ENCODE measurements at places on chromosomes 4 and X.

DNA sequence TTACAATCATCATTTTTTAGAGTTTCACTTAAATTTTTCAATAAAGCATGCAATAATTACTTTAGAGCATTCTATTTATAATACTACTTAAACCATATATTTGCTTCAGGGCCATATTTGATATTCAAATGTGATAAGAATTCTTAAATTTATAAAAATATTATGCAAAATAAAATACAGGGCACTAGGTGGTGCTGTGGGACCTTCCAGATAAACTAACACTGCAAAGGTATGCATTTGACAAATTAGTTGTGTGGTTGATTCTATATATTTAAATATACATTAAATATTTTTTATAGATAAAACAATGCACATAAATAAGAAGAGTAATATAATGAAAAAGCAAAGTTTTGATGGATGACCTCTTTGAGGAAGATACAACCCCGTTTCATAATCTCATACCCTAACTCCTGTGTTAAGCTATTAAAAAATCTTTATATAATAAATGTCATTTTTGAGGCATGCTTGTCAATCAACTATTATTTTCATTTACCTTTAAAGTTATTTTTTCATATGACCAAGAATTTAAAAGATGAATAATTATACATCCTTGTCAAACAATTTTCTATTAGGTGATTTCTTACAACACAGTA, 128.4 kb downstream of the REELD1 start:
- DNase-seq, result peak; percentile 44

GRCh38 chrX:50003927-50004326, 81.5 kb downstream of the CLCN5 start:
- no peak for DNase-seq

- no peak for DNase-seq
These were observed 1.2 kb upstream of the N4BP2 start for GRCh38 chr4:40055511-40055862.

DNA sequence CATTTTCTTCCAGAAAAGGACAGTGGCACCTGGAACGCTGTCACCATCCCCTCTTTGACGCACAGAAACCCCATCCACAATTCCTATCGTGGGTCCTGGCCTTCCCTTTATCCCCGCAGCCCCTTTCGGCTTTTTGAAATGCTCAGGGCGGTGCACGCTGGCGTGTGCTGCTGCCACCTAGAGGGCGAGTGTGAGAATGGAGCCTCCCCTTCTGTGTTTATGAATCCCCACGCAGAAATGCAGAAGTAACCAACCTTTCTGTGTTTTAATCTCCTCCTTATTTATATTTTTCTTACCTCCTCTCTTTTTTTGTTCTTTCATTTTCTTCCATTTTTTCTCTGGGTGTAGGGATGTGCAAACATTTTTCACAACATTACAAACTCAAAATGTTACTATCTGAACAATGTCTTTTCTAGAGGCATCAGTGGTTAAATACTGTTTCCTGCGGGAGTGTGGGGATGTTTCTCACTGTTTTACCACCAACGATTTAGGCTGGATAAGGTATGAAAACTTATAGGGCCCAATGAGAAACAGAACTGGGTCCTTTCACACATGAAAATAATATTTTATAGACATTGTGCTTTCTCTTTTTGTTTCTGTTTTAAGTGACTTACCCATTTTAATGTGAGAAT, 50.0 kb downstream of the TMA16 start:
- peak; percentile 54 for DNase-seq

GRCh38 chrX:102892103-102892502, 45.0 kb upstream of the RAB40AL start:
- peak; percentile 83 for DNase-seq

GRCh38 chr4:74335341-74336021, 27.2 kb downstream of the EPGN start:
- DNase-seq, result no peak

GRCh38 chr4:22667332-22667940, 25.3 kb upstream of the GBA3 start:
- peak; percentile 40 for DNase-seq

DNA sequence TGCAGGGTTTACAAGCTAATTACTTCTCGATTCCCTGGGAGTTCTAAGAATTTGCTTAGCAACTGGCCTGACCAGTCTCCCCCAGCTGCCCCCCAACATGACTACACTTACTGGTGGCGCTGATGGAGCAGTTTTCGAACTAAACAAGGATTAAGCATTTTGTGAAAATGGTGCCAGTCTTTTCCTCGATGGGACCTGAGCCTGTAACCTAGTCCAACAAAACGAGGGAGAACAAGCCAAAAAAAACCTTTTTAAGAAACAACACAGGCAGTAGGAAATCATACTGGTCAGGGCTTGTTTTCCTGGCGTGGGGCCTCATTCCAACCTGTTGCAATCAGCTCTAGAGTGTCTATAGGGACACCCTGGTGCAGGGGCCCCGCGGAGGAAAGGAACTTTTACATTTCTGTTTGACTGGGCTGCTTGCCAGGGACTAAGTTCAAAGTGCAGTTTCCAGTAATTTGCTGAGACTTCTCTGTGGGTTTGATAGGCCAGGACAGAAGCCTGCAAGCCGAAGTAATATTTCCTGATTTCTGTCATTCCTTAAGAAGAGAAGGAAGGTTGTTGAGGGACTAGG, 158.7 kb downstream of the SPRY1 start:
- DNase-seq, result peak; percentile 84

DNA sequence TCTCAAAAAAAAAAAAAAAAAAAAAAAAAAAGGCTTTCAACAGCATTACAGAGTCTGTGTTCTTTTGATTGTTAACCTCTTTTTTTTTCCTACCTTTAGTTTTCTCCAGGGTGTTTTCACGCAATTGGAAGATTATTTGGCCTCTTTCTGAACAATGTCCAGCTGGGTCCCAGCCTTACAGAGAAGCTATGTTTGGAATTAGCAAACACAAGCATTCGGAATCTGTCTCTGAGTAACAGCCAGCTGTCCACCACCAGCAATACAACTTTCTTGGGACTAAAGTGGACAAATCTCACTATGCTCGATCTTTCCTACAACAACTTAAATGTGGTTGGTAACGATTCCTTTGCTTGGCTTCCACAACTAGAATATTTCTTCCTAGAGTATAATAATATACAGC, 13.3 kb downstream of the TLR3 start:
- DNase-seq, result no peak

GRCh38 chr4:73868206-73869129, 725 bp upstream of the CXCL1 start:
- DNase-seq, result no peak

DNA sequence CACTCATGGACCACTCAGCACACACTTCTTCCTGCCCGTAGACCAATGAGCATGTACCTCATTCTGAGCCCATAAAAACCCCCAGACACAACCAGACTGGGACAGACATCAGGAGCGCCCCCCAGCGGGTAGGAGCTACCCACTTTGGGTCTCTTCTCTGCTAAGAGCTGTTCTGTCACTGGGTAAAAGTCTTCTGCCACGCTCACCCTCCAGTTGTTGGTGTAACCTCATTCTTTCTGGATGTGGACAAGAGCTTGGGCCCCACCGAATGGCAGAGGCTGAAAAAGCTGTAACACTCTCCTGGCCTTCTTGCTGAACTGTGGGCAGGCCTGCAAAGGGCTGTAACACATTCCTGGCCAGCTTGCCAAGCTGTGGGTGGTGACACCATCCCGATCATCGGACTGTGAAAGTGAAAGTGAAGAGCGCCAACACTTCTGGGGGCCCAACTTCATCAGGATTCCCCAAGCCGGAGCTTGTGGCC, 137.6 kb downstream of the TECRL start:
- no peak for DNase-seq

DNA sequence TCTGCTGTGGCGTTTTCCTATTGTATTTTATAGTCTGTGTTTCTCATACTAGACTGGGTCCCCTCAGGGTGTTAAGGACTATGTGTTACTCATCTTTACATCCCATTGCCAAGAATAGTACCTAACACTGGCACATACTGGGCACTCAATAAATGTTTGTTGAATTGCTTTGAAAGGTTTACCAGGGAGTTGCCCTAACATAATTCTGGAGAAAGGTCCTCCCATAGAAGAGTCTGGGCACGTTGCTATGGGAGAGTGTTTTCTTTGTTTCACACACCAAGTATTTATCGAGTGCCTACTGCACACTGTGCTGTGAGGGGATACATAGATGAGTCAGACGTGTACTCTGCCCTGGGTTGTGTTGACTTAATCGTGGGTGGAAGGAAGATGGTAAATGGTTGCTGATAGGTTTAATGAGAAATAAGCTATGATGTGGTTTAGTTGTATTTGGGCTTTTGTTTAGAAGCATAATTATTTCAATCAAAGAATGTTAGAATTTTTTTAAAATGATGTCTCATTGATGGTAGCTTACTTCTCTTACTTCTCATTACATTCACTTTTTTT, 42.9 kb downstream of the AFF1 start:
- DNase-seq, result peak; percentile 80

DNA sequence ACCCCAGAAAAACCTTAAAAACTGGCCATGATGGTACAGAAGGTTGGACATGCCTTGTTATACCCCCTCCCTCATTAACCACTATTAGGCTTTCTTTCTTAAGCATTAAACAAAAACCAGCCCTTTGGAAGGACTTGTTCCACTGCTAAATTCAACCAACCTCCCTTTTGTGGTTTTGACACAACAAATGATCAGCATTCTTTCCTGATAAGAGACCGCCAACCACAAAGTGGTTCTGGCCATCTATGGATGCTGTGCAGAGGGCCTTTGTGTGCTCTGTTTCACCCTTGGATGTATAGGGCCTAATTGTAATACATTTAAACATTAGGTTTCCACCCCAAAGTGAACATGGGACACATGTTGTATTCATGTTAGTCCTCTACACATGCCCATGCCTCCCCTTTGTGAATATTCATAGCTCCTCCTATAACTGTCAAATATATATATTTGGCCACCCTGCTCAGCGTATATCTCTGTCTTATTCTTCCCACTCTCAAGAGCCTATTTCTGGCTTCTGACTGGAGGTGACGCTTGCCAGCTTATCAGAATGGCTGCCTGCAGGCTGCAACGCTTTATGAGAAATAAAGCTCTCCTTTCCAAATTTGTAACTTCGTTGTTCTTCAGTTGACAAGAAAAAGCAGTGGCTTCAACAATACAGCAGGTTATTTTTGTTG, 126.6 kb downstream of the NPNT start:
- peak; percentile 22 for DNase-seq

DNA sequence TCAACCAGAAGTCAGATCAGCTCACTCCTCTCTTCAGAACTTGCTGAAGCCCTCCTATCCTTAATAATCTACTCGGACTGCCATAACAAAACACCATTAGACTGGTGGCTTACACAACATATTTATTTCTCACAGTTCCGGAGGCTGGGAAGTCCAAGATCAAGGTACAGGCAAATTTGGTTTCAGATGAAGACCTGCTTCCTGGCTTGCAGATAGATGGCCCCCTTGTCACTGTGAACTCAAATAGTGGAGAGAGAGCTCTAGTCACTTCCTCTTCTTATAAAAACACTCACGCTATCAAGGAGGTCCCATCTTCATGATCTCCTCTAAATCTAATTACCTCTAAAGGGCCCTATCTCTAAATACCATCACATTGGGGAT, 125.1 kb downstream of the CAMK2D start:
- peak; percentile 17 for DNase-seq

DNA sequence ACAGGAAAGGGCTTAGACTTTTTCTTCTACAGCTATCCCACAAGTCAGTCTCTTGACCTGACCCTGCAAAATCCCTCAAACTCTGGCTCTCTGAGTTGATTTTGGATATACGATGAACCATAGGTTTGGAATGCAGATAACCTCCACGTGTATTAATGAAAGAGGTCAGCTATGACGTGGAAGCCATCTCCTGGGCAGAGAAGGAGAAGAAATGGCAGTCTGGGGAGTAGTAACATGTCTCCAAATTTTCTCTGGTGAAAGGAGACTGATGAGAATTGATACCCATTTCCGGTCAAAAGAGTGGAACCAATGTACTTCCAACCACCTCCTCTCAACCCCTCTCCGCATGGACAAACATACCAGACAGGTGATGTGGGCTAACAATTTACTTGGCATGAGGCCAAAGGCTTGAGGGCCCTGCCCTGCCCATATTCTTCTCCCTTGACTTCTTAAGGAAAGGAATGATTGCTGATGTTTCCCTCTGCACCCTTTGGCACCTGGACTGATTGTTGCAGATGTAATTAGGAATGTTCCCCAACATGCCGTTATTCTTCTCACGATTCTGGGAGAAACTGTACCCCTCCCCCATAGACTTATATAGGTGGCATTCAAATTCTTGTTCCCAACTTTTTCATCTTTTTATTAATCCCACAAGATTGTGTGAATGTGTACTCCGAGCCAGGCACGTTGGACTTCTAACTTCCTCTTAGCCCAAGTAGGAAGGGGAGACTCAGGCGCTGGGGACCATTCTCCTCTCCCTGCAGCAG, 580 bp upstream of the PLS3 start:
- peak; percentile 36 for DNase-seq

DNA sequence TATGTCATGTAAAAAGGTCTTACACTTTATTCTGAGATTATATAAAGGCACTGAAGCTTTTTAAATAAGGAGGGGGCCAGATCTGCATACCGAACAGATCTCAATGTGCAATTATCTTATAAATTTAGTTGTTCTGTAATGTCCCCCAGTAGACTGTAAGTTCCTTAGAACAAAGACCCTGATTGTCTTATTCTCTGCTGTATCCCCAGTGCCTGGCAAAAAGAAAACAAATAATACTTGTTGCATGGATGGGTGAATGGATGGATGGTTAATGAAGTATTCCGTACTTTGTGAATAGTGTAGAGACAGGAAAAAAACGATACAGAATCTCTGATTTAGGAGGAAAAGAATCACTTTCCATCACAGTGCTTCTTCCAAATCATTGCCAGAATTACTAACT, 141.5 kb downstream of the CHM start:
- no peak for DNase-seq

GRCh38 chrX:40471965-40472648, 108.7 kb upstream of the ATP6AP2 start:
- peak; percentile 37 for DNase-seq

- no peak for DNase-seq
These were observed 75.0 kb upstream of the PAQR3 start for GRCh38 chr4:79014230-79014629.

DNA sequence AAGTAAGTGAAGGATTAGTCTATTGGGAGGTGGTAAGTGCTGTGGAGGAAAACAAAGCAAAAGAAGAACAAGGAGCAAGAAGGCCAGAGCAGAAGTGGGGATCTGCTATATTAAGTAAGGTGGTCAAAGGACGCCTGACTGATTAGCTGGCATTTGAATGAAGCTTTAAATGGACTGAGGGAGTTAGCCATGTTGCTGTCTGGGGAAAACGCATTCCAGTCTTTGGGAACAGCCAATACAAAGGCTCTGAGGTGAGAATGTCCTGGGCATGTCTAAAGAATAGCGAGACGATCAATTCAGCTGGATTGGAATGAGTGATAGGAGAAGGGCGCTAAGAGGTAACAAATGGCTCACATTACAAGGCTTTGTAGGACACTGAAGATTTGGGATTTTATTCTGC, 48.5 kb upstream of the ATOH1 start:
- DNase-seq, result no peak

DNA sequence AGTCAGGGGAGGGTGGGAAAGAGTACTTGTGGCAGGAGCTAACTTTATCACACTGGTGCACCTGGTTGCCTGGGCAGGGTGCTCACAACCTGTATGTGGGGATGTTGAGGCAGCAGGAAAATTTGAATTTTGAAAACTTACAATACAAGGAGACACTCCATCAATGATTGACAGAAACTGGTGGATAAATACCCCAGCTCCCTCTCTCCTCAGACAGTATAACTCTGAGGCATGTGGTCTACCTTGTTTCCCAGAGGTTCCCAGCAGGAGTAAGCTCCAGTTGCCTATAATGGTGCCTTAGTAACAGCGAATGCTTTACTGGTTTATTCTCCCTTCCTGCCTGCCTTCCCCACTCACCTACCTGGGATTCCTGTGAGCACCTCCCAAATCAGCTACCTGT, 111.7 kb upstream of the PRPS2 start:
- DNase-seq, result no peak
